SK-N-SH (cell line): ENCODE measurements at places on chromosomes 1 and 21. TPM values are rescaled to one million over a fixed set of nuclear protein-coding genes. Genes with fewer than 3 reads are reported as not detected.

The NPPA gene
- not detected in 2 replicates for polyA plus RNA-seq

The CHODL gene
- polyA plus RNA-seq: not detected in 2 replicates

The ETV3L gene
- polyA plus RNA-seq: not detected in 2 replicates

The KRTAP24-1 gene
- not detected in 2 replicates for polyA plus RNA-seq

The NRIP1 gene
- 0.02 and 0.05 TPM in 2 replicates for polyA plus RNA-seq

The YTHDF2 gene
- 45.2 and 54.8 TPM in 2 replicates for polyA plus RNA-seq

The CBR3 gene
- polyA plus RNA-seq: 5.7 and 6.7 TPM in 2 replicates
